A549 treated with dexamethasone at 1 μM for 4 hours (cell line): ENCODE measurements at places on chromosomes 6 and 20. TPM values are rescaled to one million over a fixed set of nuclear protein-coding genes. Genes with fewer than 3 reads are reported as not detected.

The THBS2 gene
- total RNA-seq: 0.07 to 0.12 TPM (median 0.09 TPM) in 5 replicates

The HTR1B gene
- total RNA-seq: 0.14 to 0.32 TPM (median 0.14 TPM) in 5 replicates

The PRPH2 gene
- total RNA-seq: not detected in 5 replicates

The CALHM4 gene
- total RNA-seq: not detected in 5 replicates

The FGD2 gene
- not detected in 5 replicates for total RNA-seq

The COL12A1 gene
- 4.3 to 6.7 TPM (median 5.4 TPM) in 5 replicates for total RNA-seq

The SEL1L2 gene
- total RNA-seq: not detected in 5 replicates
